ENCODE measurements at places on chromosomes 3 and 15.

- H3K27me3 ChIP-seq = no peaks in the 10 kb centered on the region
- no peaks in the 10 kb centered on the region for H3K36me3 ChIP-seq
- no peak for DNase-seq
- H3K4me3 ChIP-seq = no peak overlapping the region
- no peak overlapping the region for H3K27ac ChIP-seq
Observed at GRCh38 chr3:142064454-142064853, 84.9 kb downstream of the TFDP2 start.

- no peaks in the 10 kb centered on the region for H3K36me3 ChIP-seq
- H3K4me3 ChIP-seq = no peak overlapping the region
- peaks cover 16% of the 10 kb centered on the region for H3K4me1 ChIP-seq
- no peak for DNase-seq
Observed at GRCh38 chr3:64905906-64906410, 218.2 kb upstream of the ADAMTS9 start.

- no peak for DNase-seq
- H3K4me3 ChIP-seq = no peak overlapping the region
- no peaks in the 10 kb centered on the region for H3K27me3 ChIP-seq
- H3K36me3 ChIP-seq = peaks cover 3% of the 10 kb centered on the region
Observed at GRCh38 chr3:16136055-16136454, 38.4 kb upstream of the GALNT15 start.

DNA sequence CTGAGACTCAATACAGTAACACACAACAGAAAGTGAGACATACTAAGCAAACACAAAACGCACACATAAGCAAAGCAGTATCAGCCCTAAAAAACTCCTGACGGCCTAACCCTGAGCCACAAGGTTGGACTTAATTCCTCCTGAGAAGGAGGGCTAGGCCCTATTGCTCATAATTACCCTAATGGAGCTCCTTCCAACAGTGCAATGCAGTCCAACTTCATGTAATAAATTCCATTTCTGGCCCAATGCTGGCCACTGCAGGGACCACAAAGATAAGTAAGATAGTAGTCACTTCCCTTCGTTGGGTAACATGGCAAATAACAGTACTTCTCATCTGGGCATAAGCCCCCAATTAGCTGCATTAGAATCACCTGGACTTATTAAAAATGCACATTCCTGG is 4.2 kb downstream of the VPS39 start:
- H3K4me1 ChIP-seq = peaks cover 35% of the 10 kb centered on the region
- no peak for DNase-seq
- peaks cover 13% of the 10 kb centered on the region for H3K36me3 ChIP-seq
- no peak overlapping the region for H3K4me3 ChIP-seq

- no peak for DNase-seq
- no peak overlapping the region for H3K4me3 ChIP-seq
- no peaks in the 10 kb centered on the region for H3K36me3 ChIP-seq
- H3K27ac ChIP-seq = no peak overlapping the region
- H3K4me1 ChIP-seq = peaks cover 3% of the 10 kb centered on the region
Observed at GRCh38 chr3:32297366-32297765, 58.9 kb downstream of the CMTM8 start.

DNA sequence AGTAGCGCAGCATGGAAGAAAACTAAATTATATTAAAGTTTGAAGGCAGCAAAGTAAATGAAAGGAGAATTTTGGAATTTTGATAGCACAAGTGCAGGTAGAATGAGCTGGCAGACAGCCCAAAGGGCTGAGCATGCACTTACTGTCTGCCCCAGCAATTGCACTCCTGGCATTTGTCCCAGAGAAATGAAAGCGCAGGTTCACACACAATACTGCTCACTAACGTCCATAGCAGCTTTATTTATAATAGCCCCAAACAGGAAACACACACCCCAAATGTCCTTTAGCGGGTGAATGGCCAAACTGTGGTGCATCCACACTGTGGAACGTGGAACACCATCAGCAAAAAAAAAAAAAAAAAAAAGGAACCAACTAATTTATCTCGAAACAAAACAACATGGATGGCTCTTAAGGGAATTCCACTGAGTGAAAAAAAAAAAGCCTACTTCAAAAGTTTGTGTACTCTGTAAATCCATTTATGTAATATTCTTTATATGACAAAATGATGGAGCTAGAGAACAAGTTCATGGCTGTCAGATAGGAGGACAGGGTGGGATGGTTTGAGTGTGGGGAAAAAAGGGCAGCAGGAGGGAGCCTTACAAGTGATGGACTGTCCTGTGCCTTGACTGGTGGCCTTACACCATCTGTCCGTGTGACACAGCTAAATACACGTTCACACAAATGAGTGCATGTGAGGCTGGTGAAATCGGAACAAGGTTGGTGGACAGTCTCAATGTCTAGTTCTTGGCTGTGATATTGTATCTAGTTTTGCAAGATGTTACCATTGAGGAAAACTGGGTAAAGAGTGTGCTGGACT is 6.0 kb upstream of the TM2D3 start:
- H3K36me3 ChIP-seq = peaks cover 8% of the 10 kb centered on the region
- H3K27ac ChIP-seq = no peak overlapping the region
- H3K4me1 ChIP-seq = peaks cover 3% of the 10 kb centered on the region
- H3K4me3 ChIP-seq = no peak overlapping the region
- DNase-seq = no peak

GRCh38 chr15:70247281-70247680 is 149.6 kb upstream of the TLE3 start:
- H3K4me1 ChIP-seq = peaks cover 15% of the 10 kb centered on the region
- H3K27ac ChIP-seq = no peak overlapping the region
- no peak for DNase-seq
- H3K36me3 ChIP-seq = no peaks in the 10 kb centered on the region
- H3K4me3 ChIP-seq = no peak overlapping the region

GRCh38 chr15:56031836-56032235 is 38.4 kb upstream of the NEDD4 start:
- H3K4me3 ChIP-seq = no peak overlapping the region
- H3K36me3 ChIP-seq = no peaks in the 10 kb centered on the region
- no peaks in the 10 kb centered on the region for H3K4me1 ChIP-seq
- no peak for DNase-seq
